ENCODE measurements at places on chromosomes 2 and 18.

GRCh38 chr2:145685383-145686050, 1165.6 kb upstream of the ZEB2 start:
- no peak for DNase-seq

- DNase-seq = no peak
These were observed 262.3 kb downstream of the NRXN1 start for GRCh38 chr2:50769406-50770181.

- no peak for DNase-seq
These were observed 140.9 kb upstream of the TANK start for GRCh38 chr2:161019311-161019710.

DNA sequence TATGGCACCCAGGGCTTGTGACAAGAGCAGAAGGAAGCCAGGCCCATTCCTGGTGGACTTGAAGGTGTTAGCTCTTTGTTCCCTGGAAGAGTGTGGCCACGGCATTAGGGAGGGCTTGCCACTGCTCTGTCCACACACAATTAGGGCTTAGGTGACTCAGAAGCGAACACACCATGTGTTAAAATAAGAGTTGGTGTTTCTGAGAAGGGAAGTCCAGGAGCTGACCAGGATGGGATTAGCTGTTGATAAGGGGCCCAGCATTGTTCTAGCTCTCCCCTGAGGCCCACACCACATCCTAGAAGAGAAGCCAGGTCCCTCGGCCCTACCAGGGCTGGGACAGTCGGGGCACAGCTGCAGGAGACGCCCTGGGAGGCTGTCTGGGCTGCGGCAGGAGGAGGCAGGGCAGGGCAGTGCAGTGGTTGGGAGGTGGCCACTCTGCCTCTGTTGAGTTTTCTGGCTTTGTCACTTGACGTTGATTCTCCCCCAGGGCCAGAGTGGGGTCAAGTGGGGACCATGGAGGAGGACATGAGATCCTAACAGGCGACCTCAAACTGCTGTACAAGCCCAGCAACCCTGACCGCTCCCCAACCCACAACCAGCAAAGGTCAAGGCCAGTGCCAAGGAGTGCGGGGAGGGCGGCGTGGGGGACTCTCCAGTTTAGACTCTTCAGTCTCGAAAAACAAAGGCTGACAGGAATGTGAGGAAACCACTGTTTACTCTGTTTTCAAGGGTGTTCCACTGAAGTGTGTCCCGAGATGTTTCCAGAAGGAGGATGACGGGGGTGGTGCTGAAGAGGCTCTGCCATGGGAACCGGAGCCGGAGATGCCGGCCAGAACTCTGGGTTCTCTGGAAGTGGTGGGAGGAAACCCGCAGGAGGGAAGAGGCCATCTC, 16.8 kb downstream of the GNLY start:
- no peak for DNase-seq

GRCh38 chr2:31248139-31248538, 14.2 kb downstream of the EHD3 start:
- no peak for DNase-seq

GRCh38 chr2:54595999-54596902, 127.2 kb upstream of the EML6 start:
- no peak for DNase-seq

DNA sequence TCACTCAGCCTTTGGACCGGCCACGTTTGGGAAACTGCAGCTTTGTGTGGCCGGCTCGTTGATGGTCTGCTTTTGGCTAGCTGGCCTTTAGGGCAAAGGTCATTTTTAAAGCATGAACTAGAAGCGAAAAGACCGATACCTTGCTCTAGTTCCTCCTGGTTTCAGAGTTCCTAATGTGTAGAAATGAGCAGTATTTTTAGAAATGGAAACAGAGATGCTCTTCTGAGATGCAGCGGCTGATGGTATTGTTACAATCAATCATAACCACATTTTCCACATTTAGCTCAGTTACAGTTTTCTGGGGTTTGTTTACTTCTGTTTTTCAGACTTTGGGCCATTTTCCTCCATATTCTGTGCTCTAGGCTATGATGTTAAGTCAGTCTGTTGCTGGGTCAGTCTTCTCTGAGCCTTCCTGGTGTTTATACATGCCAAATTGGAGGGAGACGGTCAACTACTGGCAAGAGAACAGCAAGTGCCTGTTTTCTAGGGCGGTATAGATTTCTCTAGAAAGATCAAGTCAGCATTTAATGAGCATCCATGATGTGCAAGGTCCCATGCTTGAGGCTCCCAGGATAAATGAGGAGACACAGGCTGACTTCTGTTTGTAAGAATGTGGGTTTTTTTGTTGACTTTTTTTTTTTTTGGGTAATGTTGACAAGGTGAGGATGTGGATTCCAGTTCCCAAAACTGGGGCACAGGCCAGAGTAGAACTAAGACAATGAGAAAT, 28.0 kb downstream of the RNF144A start:
- no peak for DNase-seq

DNA sequence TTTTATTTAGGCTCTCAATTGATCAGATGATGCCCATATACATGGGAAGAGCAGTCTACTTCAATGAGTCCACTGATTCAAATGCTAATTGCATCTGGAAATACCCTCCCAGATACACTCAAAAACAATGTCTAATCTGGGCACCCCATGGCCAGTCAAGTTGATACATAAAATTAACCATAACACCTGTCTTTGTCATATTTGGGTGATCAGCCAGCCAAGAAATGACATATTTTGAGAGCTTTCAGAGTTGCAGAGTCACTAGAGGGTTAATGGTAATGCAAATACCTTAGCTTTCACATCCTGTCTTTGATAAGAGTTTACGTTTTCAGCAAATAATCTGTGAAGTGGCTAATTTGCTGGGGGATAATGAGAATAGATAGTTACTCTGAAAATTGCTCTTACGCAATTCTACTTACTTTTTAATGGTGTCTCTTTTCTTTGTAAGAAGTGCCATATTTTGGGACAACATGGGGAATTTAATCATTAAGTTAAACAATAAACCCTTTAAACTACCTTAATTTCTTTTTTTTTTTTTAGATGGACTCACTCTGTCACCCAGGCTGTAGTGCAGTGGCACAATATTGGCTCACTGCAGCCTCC, 49.1 kb downstream of the CCDC195 start:
- DNase-seq = no peak

DNA sequence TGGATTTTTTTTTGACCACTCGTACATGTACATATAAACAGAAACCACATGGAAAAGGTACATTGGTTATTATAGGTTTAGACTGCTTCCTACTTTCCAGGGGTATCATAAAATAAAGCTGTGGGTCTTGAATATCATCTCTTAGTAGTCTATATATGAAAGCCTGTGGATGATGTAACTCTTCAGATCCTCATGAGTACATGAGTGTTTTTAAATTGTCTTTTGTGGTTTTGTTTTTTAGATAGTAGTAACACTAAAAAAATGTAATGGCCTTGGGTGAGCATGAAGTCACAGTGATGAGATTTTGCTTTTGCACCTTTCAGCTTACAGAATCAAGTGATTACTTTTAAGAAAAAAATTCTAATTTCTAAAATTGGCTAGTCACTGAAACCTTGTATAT, 80.2 kb downstream of the RAB3GAP1 start:
- DNase-seq = no peak

- no peak for DNase-seq
These were observed 409.8 kb downstream of the GPD2 start for GRCh38 chr2:156845806-156846558.

- DNase-seq = no peak
These were observed 5.4 kb downstream of the IL1R1 start for GRCh38 chr2:102147935-102148334.

DNA sequence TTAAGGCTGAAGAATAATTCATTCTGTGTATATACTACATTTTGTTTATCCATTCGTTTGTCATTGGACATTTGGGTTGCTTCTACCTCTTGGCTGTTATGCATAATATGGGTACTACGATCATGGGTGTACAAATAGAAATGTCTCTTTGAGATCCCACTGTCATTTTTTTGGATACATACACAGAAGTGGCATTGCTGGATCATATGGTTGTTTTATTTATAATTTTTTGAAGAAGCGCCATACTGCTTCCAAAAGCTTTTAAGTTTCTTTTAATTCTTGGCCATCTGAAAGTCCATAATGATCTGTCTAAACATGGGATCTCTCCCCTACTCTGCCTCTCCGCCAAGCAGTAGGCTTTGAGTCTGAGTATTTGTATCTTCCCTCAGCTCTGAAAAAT, 18.6 kb downstream of the PPM1B start:
- DNase-seq = no peak

- DNase-seq = peak; percentile 36
These were observed 13.0 kb upstream of the FAHD2A start for GRCh38 chr2:95389245-95390119.

- no peak for DNase-seq
These were observed 34.8 kb upstream of the TAF1B start for GRCh38 chr2:9808334-9809063.

GRCh38 chr2:216340280-216340631, 32.0 kb downstream of the MARCHF4 start:
- no peak for DNase-seq

DNA sequence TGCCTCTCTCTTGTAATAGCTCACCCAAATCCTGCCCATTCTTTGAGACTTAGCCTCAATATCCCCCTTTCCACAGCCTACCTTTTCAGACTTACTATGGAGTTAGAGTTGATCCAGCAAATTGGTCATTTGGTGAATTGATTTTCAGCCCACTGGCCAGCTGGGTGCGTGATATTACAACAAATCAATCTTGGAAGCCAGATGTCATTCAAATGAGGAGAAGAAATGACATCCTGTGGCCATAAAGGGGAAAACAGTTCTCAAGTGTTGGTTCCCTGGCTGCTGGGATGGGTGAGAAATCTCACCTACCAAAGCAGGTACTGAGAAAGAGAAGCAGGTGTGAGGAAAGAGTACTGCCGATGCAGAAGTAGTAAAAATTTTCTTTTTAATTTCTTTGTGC, 36.7 kb upstream of the FOXI3 start:
- no peak for DNase-seq

GRCh38 chr18:67132919-67133318, 383.6 kb downstream of the DSEL start:
- DNase-seq = no peak

DNA sequence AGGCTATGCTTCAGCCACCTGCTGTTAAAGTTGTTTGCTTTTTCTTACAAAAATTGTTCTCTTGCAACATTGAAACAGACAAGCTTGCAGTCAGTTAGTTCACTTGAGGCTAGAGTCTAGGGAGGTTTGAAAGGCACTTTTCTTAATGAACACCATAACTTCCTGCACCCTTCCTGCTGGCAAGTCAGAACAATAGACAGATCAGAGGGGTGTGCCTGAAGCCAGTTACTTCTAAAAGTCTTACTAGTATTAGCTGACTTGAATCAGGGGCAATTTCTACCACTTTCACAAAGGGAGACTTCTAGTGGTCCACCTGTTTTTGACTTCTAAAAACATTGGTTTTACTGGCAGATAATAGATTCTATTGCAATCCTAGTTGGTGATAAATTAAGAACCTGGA, 367.4 kb upstream of the CDH20 start:
- no peak for DNase-seq

GRCh38 chr2:194602750-194603149, 1054.3 kb upstream of the SLC39A10 start:
- no peak for DNase-seq

- peak; percentile 87 for DNase-seq
These were observed 2.9 kb upstream of the NEURL3 start for GRCh38 chr2:96507957-96508520.

GRCh38 chr18:55541571-55541970, 46.4 kb downstream of the TCF4 start:
- no peak for DNase-seq

- no peak for DNase-seq
These were observed 63.2 kb downstream of the GNAL start for GRCh38 chr18:11752116-11752911.

DNA sequence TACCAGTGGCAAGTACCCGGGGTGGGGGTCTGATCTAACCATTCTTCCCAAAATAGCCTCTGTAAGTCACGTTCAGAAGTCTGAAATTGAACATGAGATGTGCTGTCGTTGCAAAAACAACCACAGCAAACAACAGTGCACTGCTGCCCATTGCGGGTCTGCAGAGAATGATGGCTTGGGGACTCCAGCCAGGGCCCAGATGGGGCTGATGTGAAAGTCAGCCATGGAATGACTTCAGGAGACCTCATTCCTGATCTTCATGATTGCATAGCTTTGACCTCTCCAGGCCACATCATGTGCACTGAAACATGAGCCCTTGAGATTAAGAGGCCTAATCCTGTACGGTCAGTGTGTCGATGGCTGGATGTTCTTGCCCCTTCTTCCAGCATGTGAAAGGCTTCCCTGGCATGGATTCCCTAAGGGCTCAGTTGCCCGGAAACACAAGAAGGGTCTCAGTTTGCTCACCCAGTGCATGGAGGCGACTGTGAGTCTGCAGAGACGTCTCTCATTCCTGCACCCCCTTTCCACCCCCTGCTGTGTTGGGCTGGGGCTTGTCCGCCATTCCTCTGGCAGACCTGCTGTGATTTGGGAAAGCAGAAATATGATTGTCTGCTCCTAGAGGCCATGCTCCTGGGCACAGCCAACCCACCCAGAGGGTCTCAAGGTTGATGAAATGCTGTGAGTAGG, 191.6 kb downstream of the SEPTIN10 start:
- no peak for DNase-seq

- DNase-seq = no peak
These were observed 435.2 kb downstream of the ARHGAP15 start for GRCh38 chr2:143564419-143564818.

GRCh38 chr18:69941183-69941582, 6.5 kb downstream of the CD226 start:
- no peak for DNase-seq

GRCh38 chr2:113169586-113169985, 4.2 kb upstream of the PSD4 start:
- no peak for DNase-seq
